AG08396 (cell line): ENCODE measurements at places on chromosomes 2 and 18.
A peak's percentile ranks its signal among the peaks of the same experiment; 100 is the strongest.

DNA sequence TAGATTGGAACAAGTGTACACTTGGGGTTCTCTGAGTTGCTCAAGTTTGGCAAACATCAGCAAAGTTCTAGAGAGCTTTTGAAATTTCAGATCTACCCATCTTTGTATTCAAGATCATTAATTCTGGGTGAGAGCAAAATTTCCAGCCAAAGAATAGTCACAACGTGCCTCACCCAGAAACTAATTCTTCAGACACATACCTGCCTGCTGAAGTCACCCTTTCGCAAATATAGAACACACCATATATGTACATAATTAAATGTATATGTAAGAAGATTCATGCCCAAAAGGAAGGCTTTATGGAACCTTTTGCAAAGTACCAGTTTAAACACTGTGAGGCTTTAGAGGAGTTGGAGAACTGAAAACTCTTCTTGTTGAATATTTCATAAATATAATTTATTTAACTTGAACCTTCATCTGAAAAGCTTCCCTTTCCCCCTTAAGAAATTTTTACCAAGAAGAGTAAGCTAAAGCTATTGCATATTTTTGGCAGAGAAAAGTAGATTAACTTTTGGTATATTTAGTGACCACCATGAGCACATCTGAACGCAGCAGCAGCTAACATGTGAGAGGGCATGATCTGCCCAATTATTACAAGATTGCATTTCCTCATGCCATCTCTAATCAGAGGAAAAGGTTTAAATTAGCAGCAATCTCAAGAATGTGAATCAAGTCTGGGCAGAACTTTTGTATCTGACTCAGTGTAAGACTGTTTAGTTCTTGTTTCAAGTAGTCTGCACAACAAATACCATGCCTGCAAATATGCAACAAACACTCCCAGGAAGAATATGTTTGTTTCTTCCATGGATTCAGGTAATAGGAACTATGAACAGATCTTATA, 8.2 kb downstream of the RND3 start:
- DNase-seq = no peak

DNA sequence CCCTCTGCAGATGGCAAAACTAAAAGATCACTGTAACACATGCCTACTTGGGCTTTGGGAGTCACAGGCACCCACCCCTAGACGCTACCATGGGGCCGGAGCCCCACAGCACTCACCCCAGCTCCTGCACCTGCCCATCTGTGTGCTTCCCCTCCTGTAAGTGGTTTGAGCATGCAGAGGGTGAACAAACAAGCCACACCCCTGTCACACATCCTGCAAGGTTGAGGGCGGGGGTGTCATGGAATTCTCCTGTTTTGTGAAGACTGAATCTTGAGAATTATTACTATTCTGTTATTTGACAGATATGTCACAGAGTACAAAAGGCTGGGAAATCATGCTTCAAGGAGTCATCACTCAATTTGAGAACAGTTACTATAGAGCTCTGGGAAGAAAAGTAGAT, 60.9 kb downstream of the RFTN2 start:
- no peak for DNase-seq

- peak; percentile 49 for DNase-seq
These were observed 141.8 kb downstream of the MEIS1 start for GRCh38 chr2:66576561-66577320.

DNA sequence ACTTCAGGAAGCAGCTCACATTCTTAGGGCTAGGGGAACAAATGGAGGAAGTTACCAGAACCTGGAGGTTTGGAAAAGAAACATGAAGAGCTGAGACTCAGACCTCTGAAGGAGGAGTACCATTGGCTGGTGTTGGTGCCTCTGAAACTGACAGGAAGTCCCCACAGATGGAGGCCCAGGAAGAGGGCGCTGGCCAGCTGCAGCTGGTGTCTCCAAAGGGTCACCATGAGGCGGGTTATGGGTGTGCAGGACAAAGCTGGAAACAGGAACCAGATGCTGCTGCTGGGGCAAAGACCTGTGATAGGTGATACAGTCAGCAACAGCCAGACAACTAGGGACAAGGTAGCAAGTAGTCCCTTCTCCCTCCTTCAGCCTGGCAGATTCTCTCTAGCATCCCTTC, 136.5 kb upstream of the SERPINE2 start:
- no peak for DNase-seq

DNA sequence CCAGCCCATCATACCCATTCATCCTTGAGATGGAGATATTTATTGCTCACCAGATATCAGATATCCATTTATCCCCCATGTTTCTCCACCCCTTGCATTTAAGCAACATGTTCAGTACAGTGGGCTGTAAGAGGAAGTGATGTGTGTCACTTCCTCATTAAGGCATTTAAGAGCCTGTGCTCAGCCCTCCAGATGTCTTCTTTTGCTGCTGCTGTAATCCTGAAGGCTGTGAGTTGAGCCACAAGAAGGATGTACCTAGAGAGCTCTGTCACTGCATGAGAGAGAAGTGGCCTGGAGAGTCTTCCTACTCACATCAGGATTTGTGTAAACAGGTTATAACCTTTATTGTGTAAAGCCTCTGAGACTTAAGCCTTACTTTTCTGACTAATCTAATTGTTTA, 151.8 kb upstream of the UNC80 start:
- DNase-seq = no peak

DNA sequence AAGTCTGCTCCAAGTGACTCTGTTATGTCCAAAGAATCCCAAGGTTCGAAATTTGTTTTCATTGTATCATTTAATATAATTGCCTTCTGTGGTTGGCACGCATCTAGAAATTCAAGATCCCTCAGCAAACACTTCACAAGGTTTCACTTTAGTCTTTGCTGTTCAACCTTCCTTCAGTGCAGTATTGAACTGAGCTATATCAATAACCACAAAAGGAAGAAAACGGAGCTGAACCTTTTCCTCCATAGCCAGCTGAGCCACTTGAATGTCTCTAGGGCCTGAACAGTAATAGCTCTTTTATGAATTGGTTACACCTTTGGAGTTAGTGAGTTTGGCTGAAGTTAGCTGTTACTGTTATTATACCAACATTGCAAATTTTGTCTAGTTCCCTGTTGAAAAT, 357.7 kb upstream of the HNRNPA3 start:
- no peak for DNase-seq

- no peak for DNase-seq
These were observed 96.3 kb upstream of the KYNU start for GRCh38 chr2:142781146-142781545.

- no peak for DNase-seq
These were observed 258.5 kb downstream of the ASXL3 start for GRCh38 chr18:33836564-33836963.

- no peak for DNase-seq
These were observed 32.0 kb upstream of the GRHL1 start for GRCh38 chr2:9919512-9919911.

GRCh38 chr2:71807581-71808451, 339.8 kb downstream of the CYP26B1 start:
- DNase-seq = no peak

DNA sequence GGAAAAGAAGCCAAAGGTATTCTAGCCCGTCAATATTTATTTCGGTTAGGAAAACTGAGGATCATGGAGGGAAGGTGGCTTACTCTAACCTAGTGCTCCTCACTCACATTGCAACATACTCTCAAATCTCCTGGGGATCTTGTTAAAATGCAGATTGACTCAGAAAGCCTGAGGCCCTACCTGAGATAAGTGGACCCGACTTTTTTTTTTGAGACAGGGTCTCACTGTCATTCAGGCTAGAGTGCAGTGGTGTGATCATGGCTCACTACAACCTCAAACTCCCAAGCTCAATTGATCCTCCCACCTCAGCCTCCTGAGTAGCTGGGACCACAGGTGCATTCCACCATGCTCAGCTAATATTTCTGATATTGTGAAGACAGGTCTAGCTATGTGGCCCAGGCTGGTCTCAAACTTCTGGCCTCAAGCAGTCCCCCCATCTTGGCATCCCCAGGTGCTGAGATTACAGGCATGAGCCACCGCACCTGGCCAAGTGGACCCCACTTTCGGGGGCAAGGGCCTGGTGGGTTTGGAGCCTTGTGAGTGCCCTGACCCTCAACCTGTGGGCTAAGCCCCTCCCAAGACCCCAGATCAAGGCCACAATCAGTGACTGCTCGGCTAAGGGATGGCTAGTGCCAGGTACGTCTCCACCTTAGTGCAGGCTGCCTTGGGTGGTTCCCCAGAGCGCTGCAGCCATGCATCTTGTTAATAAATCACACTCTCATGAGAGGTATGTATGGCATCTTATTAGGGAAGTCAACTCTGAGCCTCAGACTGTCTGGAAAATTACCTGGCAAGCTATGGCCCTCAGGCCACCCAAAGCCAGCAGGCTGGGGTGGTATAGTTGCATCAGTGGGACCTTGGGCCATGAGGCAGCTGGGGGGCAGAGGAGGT, 1.1 kb upstream of the NEURL3 start:
- no peak for DNase-seq

DNA sequence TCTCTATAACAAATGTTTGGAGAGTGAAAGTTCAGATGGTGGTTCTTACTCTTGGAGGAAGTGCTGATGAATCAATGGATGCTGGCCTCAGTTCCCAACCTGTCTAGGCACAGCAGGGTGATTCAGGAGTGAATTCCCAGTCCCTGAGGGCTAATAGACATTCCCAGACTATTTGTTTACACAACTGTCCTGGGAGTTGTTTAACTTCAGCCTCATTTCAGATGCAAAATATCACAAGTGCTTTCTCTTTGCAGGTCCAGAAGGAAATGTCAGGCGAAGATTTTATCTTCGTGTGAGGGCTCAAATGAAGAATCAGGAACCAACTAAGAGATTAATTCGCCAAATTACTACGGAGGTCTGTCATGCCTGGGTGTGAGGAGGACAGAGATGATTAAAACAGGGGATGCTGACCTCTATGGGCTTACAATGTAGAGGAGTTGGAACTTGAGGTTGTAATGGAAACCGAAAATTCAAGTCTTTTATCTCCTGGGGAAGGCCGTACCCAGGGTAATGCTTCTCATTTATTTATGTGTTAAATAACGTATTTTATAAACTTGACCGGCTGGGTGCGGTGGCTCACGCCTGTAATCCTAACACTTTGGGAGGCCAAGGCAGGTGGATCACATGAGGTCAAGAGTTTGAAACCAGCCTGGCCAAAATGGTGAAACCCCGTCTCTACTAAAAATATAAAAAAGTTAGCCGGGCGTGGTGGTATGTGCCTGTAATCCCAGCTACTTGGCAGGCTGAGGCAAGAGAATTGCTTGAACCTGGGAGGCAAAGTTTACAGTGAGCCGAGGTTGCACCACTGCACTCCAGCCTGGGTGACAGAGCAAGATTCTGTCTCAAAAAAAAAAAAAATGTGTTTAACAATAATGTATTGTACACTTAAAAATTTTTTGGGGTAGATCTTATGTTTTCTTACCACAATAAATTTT, 38.7 kb upstream of the SLC1A4 start:
- DNase-seq = no peak

GRCh38 chr18:13878857-13879256, 36.5 kb downstream of the MC2R start:
- no peak for DNase-seq

GRCh38 chr2:46338674-46339073, 41.5 kb downstream of the EPAS1 start:
- DNase-seq = no peak

DNA sequence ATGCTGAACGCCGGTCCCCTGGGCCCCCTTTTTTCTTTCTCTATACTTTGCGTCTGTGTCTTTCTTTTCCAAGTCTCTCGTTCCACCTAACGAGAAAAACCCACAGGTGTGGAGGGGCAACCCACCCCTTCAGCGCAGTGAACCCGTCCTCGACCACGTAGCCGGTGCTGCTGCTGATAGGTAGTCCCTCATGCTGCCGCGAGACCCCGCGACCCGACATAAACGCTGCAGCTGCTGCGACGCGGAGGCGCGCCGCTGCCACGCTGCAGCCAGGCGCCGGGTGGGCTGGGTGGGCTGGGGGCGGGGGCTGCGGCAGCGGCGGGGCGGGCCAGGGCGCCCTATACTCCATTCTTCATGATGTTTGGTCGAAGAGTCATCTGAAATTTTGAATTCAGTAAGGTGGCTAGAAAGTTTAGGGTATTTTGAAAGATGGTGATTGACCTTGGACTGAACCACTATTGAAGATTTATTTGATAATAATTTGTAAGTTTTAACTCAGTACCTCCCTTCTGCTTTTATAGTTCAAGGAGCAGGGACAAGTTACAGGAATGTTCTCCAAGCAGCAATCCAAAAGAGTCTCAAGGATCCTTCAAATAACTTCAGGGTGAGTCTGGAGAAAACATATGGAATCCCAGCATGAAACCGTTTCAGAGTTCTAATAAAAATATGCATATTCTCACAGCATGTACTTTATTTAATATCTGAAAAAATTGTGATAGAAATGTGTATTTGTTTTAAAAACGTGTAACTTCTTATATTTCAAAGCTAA, 24.1 kb downstream of the CFLAR start:
- DNase-seq = no peak

- DNase-seq = no peak
These were observed 50.9 kb downstream of the COL3A1 start for GRCh38 chr2:189024901-189025618.

DNA sequence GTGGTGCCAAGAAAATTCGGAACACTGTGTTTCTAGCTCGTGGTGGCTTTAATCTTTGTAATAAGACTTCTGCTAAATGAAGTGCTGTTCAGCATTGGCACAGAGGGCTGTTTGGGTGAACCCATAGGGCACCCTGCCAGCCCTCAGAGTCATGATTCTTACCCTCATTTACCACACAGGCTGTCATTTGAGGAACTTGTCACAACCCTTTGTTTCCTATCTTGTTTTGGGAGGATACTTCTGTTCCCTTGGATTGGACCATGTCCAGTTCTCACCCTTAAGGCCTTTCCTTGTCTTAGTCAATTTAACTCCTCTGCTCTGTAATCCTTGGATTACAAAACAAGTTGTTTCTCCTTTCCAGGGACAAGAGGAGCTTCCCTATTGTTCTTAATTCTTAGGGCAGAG, 225.7 kb downstream of the MTX2 start:
- no peak for DNase-seq

- DNase-seq = no peak
These were observed 37.2 kb upstream of the GORASP2 start for GRCh38 chr2:170891893-170892292.

GRCh38 chr2:42194428-42194827, 25.3 kb downstream of the EML4 start:
- no peak for DNase-seq

DNA sequence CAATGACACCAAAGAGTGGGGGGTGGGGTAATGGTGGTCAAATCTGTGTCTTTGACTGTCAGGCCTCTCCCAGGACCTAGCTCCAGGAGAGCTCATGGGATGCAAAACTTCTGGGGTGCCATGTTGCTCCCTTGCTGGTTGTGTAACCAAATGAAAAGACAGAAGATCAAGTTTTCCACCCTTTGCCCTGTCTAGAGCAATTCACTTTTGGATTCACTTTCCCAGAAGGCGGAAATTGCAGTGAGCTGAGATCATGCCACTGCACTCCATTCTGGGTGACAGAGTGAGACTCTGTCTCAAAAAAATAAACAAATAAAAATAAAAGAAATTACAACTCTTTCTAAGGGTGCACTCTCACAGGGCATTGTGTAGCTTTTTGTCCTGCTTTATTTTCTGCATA, 34.9 kb upstream of the PLA2R1 start:
- DNase-seq = no peak

- DNase-seq = no peak
These were observed 43.4 kb downstream of the GREB1 start for GRCh38 chr2:11577101-11577883.
